ENCODE measurements at places on chromosomes 11 and 22.

DNA sequence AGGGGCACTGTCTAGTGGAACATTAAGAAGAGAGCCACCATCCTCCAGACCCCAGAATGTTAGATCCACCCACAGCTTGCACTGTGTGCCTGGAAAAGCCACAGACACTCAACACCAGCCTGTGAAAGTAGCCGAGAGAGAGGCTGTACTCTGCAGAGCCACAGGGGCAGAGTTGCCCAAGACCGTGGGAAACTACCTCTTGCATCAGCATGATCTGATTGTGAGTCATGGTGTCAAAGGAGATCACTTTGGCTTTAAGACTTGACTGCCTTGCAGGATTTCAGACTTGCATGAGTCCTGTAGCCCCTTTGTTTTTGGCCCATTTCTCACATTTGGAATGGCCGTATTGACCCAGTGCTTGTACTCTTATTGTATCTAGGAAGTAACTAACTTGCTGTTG is 115.9 kb upstream of the CCDC179 start:
- H3K36me3 ChIP-seq: no peaks in the 10 kb centered on the region
- H3K27ac ChIP-seq: no peak overlapping the region
- H3K4me1 ChIP-seq: no peaks in the 10 kb centered on the region
- no peak overlapping the region for H3K4me3 ChIP-seq
- DNase-seq: no peak

DNA sequence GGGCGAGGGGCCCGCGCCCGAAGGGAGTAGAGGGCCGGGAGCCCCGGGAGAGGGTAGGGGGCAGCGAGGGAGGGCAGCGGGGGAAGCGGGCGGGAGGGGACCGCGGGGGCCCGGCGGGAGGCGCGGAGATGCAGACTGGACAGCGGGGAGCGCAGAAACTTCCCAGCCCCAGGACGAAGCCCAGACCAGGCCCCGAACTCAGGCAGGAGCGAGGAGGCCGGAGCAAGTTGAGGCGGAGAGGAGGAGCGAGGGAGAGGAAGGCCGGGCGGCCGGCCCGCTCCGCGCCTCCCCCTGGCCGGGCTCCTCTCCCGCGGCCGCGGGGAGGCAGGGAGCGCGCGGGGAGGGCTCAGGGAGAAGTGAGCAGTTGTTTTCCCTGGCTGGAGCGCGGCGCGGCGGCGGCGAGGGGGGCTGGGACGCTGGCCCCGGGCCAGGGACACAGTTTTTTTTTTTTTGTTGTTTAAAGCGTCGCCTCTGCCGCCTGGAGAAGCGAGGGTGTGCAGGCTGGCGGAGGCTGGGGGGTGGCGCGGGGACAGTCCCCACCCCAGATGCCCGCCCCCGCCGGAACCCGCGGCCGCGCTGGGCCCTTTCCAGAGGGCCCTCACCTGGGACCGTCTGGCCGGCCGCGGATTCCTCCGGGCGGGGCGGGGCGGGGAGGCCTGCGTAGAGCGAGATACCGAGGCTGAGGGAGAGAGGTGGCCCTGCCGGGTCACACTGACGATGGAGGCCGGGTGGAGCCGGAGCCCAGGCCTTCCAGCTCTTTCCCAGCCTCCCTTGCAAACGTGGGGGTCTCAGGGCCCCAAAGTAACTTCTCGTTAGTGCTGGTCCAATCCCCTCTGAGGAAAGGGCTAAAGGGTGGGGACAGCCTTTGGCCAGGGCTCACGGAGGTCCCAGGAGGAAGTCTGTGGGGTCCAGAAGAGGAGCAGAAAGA is at the start of gene LTBP3:
Gene LTBP3, minus strand, starts transcription at position 358 of the 928 bp plus-strand sequence. CDS start 400 bp downstream, outside the sequence.
- H3K36me3 ChIP-seq: no peaks in the 10 kb centered on the region
- DNase-seq: peak; percentile 76
- no peaks in the 10 kb centered on the region for H3K27me3 ChIP-seq
- H3K27ac ChIP-seq: peak within 1 kb of the TSS; percentile 93
- H3K4me1 ChIP-seq: peaks cover 40% of the 10 kb centered on the region
- peak within 1 kb of the TSS; percentile 63 for H3K4me3 ChIP-seq

GRCh38 chr11:41102471-41102870 is 357.0 kb downstream of the LRRC4C start:
- DNase-seq: no peak
- no peak overlapping the region for H3K4me3 ChIP-seq

DNA sequence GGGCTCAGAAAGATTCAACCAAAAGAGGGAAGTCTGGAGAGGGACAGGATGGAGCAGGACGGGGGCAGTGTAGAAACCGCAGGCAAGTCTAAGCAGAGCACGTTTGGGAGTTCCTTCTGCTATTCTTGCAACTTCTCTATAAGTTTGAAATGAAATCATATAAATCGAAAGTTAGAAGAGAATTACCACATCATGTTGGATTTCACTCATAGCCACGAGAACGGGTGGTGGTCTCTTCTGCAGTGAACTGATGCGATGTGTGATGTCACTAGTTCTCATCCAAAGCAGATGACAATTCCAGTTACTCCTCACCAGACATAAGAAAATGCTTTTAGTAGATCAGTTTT is 36.0 kb downstream of the KCNQ1 start:
- no peak for DNase-seq
- no peaks in the 10 kb centered on the region for H3K27me3 ChIP-seq
- no peak overlapping the region for H3K27ac ChIP-seq
- H3K4me3 ChIP-seq: no peak overlapping the region
- H3K36me3 ChIP-seq: no peaks in the 10 kb centered on the region
- no peaks in the 10 kb centered on the region for H3K4me1 ChIP-seq

- DNase-seq: no peak
- H3K27me3 ChIP-seq: no peaks in the 10 kb centered on the region
- H3K4me1 ChIP-seq: no peaks in the 10 kb centered on the region
- no peak overlapping the region for H3K4me3 ChIP-seq
- H3K27ac ChIP-seq: no peak overlapping the region
- no peaks in the 10 kb centered on the region for H3K36me3 ChIP-seq
Observed at GRCh38 chr22:45529971-45530575, 27.4 kb downstream of the FBLN1 start.

DNA sequence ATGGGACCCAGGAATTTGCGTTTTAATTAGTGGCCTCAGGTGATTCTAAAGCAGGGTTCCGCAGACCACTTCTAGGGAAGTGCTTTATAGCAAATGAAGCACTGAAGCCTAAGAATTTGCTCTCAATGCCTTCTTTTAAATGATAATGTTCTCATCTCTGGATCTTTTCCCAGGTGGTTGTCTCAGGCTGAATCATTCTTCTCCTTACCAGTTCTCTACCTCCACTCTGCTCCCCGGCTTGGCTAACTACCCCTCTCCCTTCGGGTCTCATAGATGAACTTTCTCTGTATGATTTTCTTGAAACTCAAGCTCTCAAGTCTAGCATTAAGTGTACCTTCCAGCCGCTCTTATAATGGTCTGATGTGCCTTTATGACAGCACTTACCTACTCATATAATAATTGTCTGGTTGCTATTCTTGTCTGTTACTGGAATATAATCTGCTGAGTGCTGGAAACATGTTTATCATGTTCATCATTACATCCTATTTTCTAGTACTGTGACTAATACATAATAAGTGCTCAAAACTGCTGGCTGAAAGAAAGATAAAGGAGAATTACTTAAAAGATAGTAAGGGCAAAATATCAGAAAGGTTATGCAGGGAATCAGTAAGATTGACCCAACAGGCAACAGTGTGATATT is 195.9 kb upstream of the SESN3 start:
- no peak for DNase-seq
- H3K27ac ChIP-seq: no peak overlapping the region
- peaks cover 5% of the 10 kb centered on the region for H3K4me1 ChIP-seq
- H3K27me3 ChIP-seq: no peaks in the 10 kb centered on the region

- peak overlapping the region; percentile 95 for H3K27ac ChIP-seq
- DNase-seq: peak; percentile 49
- peak overlapping the region; percentile 90 for H3K4me3 ChIP-seq
- H3K27me3 ChIP-seq: no peaks in the 10 kb centered on the region
Observed at GRCh38 chr11:12111549-12112520, 1.4 kb downstream of the MICAL2 start.

DNA sequence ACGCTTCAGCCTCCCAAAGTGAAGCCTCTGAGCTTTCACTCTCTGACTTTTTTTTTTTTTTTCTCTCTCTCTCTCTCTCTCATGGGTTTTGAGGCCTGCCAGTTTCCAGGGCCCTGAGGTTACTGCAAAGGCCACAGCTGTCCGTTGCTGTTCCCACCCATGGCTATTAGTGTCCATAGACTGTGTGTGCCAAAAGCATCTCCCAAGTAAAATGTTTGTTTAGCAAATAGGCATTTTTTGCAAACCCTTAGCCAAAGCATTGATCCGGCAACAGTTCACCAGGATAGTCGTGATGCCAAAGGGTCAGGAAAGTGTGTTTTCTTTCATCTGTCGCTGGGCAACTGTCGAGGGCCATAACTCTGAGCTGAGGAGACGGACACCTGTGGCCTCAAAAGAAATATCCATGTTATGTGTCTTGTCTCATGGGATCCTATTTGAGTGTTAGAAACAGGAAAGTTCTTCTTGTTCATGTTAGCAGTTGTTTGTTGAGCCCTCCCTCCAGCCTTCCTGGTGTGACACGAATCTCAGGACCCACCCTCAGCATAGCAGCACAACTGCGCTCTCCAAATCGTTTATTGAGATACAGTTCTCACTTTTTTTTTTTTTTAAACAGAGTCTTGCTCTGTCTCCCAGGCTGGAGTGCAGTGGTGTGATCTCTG is 18.4 kb downstream of the FADS2 start:
- H3K36me3 ChIP-seq: no peaks in the 10 kb centered on the region
- H3K27me3 ChIP-seq: no peaks in the 10 kb centered on the region
- peaks cover 44% of the 10 kb centered on the region for H3K4me1 ChIP-seq
- peak overlapping the region; percentile 71 for H3K27ac ChIP-seq
- no peak overlapping the region for H3K4me3 ChIP-seq

- H3K4me1 ChIP-seq: no peaks in the 10 kb centered on the region
- no peaks in the 10 kb centered on the region for H3K36me3 ChIP-seq
- no peak for DNase-seq
- no peak overlapping the region for H3K4me3 ChIP-seq
- no peaks in the 10 kb centered on the region for H3K27me3 ChIP-seq
- no peak overlapping the region for H3K27ac ChIP-seq
Observed at GRCh38 chr11:75633409-75634066, 35.3 kb downstream of the MAP6 start.

- no peak overlapping the region for H3K27ac ChIP-seq
- H3K27me3 ChIP-seq: no peaks in the 10 kb centered on the region
- no peak overlapping the region for H3K4me3 ChIP-seq
- no peaks in the 10 kb centered on the region for H3K36me3 ChIP-seq
Observed at GRCh38 chr22:26616650-26617049, 1.2 kb downstream of the CRYBB1 start.

DNA sequence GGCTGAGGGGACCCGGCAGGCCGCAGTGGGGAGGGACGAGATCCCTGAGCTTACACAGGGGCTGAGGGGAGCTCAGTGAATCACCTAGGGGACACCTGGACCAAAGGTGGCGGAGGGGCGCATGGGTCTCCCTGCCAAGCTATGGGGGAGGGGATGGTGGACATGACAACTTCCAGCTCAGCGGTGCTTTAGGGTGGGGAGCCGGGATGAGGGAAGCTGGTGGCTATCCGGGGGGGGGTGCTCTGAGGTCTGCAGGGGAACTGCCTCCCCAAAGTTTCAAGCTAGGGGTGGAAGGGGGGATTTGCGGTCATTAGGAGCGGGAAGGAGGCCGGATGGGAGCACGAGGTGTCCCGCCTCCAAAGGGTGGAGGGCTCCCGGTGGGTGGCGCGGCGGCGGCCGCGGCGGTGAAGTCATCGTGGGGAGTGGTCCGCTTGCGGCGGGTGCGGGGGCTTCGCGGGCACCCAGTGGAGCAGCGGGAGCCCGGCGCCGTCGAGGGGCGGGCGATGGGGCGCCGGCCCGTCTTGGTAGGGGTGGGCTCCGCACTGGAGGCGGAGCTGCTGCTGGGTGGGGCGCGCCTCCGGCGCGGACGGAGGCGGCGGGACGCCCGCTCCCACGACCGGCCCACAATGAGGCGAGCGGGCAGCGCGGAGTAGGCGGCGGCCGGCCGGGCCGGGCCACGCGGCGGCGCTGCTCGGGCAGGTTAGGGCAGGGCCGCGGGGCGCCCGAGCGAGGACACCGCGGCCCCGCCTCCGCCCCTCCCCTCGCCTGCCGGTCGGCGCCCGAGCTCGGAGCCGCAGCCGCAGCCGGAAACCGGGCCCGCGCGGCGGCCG is at the start of gene MICALL1:
Gene MICALL1, plus strand, starts transcription at position 764 of the 830 bp plus-strand sequence. CDS start 126 bp downstream, outside the sequence.
- H3K4me3 ChIP-seq: peak within 1 kb of the TSS; percentile 65
- H3K27me3 ChIP-seq: no peaks in the 10 kb centered on the region
- peaks cover 20% of the 10 kb centered on the region for H3K4me1 ChIP-seq
- no peaks in the 10 kb centered on the region for H3K36me3 ChIP-seq
- DNase-seq: peak; percentile 69
- peak within 1 kb of the TSS; percentile 86 for H3K27ac ChIP-seq

DNA sequence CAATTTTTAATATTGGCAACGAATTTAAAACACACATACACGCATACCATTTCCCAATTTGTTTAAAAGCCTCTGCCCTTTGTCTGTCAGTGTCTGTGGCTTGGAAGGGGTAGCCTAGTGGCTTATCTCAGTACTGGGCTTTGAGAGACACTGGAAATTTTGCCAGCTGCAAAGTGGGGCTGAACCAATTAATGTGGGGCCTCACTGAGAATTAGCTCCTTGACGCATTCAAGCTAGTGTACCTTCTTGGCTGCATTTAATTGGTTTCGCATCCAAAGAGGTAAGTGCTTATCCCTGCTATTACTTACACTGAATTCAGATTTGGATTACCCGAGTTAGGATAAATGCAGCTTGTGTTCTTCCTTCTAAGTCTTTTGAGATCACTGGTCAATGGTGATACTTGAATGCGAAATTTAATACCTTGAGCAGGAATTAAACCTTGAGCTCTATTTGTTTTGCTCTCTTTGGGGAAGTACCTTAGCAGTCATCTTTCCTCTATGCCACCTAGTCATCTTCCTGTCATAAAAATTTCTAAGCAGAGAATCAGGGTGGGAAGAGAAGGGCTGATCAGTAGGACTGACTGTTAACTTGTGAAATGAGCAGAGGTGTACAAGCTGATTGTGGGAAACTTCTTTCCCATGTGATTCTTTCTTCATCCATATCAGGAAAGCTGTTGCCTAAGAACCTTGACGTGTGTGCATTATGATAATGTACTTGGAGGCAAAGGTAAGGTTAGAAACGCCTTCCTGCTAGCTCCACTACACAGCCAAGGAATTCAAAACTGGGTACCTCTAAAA is 187.7 kb upstream of the E2F8 start:
- DNase-seq: no peak
- no peak overlapping the region for H3K27ac ChIP-seq
- no peaks in the 10 kb centered on the region for H3K36me3 ChIP-seq
- no peak overlapping the region for H3K4me3 ChIP-seq

GRCh38 chr22:37462436-37462835 is 23.7 kb downstream of the MFNG start:
- no peaks in the 10 kb centered on the region for H3K27me3 ChIP-seq
- no peak overlapping the region for H3K27ac ChIP-seq
- no peak overlapping the region for H3K4me3 ChIP-seq
- no peaks in the 10 kb centered on the region for H3K36me3 ChIP-seq
- no peaks in the 10 kb centered on the region for H3K4me1 ChIP-seq

DNA sequence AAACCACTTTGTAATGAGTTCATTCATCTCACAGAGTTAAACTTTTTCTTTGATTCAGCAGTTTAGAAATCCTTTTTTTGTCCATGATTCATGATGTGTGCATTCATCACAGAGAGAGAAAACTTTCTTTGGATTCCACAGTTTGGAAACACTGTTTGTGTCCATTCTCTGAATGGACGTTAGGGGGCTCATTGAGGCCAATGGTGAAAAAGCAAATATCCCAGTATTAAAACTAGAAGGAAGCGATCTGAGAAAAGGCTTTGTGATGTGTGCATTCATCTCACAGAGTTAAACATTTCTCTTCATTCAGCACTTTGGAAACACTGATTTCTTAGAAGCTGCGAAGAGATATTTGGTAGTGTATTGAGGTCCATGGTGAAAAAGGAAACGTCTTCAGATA is 155.6 kb upstream of the TRIM48 start:
- no peaks in the 10 kb centered on the region for H3K4me1 ChIP-seq
- H3K36me3 ChIP-seq: no peaks in the 10 kb centered on the region
- no peak overlapping the region for H3K27ac ChIP-seq
- no peak for DNase-seq
- no peak overlapping the region for H3K4me3 ChIP-seq
